ENCODE measurements at places on chromosomes 5 and 9. TPM values are rescaled to one million over a fixed set of nuclear protein-coding genes. Genes with fewer than 3 reads are reported as not detected.

OR1J2 gene
- not detected for total RNA-seq

ARAP3 gene
- total RNA-seq = 16.7 TPM

PCDHA7 gene
- total RNA-seq = under 0.01 TPM

KIF4B gene
- not detected for total RNA-seq

CYLC2 gene
- total RNA-seq = not detected

EGFLAM gene
- not detected for total RNA-seq

ROPN1L gene
- 0.34 TPM for total RNA-seq

FBXO38 gene
- 69.5 TPM for total RNA-seq

NR5A1 gene
- not detected for total RNA-seq

FOXD4L3 gene
- total RNA-seq = not detected

PRDM12 gene
- total RNA-seq = not detected

CAMK2A gene
- 0.33 TPM for total RNA-seq

ARSI gene
- total RNA-seq = 31.6 TPM

TMC1 gene
- not detected for total RNA-seq

FGD3 gene
- total RNA-seq = under 0.01 TPM

TRIM7 gene
- 7.3 TPM for total RNA-seq

CNTLN gene
- 16.0 TPM for total RNA-seq

WNK2 gene
- 0.46 TPM for total RNA-seq

SLC6A18 gene
- not detected for total RNA-seq

KCNT1 gene
- total RNA-seq = not detected

TXN gene
- total RNA-seq = 524 TPM

IFNA2 gene
- total RNA-seq = not detected

SYK gene
- total RNA-seq = 8.0 TPM

NSUN2 gene
- total RNA-seq = 51.6 TPM

PDE8B gene
- under 0.01 TPM for total RNA-seq

CSF2 gene
- not detected for total RNA-seq

SNCAIP gene
- total RNA-seq = not detected

CCL28 gene
- 29.5 TPM for total RNA-seq

IDNK gene
- total RNA-seq = 2.2 TPM

SLC34A3 gene
- total RNA-seq = not detected

MEIKIN gene
- total RNA-seq = not detected

RBM27 gene
- total RNA-seq = 25.1 TPM

UNC13B gene
- total RNA-seq = 34.9 TPM

Measured in melanocyte of skin (primary cell).